ENCODE measurements at places on chromosomes 7 and 10. TPM values are rescaled to one million over a fixed set of nuclear protein-coding genes. Genes with fewer than 3 reads are reported as not detected.
A peak's percentile ranks its signal among the peaks of the same experiment; 100 is the strongest.

The SLC16A12 gene
- total RNA-seq: 0.31 TPM

DNA sequence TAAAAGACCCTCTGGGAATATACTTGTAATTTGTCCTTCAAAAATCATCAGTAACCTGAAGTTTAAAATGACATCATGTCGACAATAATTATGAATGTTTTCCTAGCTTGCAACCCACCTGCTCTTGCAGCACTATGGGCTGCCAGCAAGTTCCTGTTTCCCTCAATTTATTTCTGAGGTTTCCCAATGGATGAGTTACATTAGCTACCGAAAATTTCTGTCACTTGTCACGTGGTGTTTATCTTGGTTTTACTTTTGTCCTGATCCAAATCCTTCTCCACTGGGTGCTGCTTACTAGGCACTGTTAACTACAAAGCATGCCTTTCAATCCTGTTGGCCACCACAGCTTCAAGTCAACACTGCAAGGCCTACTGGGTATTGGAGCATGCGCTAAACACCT is 31.5 kb downstream of the GIMAP8 start:
- no peak for DNase-seq

The LFNG gene
- total RNA-seq: 58.6 TPM

DNA sequence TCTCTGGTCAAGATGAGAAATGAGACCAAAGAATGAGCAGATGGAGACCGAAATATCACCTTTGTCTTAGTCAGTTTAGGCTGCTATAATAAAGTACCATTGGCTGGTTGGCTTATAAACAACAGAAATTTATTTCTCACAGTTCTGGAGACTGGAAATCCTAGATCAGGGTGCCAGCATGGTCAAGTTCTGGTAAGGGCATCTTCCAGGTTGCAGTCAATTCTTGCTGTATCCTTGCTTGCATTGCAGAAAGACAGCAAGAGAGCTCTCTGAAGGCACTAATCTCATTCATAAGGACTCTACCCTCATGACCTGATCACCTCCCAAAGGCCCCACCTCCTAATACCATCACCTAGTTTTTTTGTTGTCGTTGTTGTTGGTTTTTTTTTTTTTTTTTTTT is 52.7 kb upstream of the MKLN1 start:
- no peak for DNase-seq

GRCh38 chr10:114337510-114338462 is 66.5 kb downstream of the AFAP1L2 start:
- peak; percentile 53 for DNase-seq

- DNase-seq: peak; percentile 2
These were observed 47.0 kb upstream of the TMEM140 start for GRCh38 chr7:135100856-135101255.

DNA sequence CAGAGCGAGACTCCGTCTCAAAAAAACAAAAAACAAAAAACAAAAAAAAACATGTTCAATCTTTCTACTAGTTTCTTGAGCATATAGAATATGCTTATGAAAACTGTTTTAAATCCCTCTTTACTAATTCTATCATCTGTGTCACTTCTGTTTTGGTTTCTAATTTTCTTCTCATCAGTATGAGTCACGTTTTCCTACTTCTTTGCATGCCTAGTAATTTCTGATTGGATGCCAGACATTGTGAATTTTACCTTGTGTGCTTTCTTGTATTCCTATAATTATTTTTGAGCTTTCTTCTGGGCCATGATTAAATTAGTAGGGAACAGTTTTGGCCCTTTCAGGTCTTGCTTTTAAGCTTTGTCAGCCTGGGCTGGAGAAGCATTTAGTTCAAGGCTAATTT is 9.9 kb downstream of the MICU1 start:
- no peak for DNase-seq

DNA sequence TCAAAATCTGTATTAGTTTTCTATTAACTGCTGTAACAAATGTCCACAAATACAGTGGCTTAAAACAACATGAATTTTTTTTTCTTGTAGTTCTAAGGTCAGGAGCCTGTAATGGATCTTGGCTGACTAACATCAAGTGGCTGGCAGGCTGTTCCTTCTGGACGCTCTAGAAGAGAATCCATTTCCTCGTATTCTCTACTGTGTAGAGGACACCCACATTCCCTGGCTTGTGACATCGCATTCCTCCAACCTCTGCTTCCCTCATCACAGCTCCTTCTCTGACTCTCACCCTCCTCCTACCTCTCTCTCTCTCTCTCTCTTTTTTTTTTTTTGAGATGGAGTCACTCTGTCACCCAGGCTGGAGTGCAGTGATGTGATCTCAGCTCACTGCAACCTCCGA is 4.8 kb upstream of the CALHM1 start:
- no peak for DNase-seq

DNA sequence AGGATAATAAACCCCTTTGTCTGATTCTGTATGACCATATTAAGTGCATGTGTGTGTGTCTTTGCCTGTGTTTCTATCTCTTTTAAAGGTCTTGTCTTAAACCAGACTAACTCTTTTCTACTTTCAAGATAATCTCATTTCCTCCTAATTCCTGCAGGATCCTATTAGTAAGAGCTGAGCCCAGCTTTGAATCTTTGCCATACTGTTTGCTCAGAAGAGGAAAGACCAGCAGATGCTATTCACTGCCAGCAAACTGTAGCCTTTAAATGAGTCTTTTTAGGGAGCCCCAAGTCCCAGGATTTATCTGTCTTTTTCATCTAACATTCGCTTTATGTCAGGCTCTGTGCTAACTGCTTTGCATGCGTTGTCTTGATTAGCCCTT is 2.9 kb downstream of the GPR158 start:
- DNase-seq: no peak

- peak; percentile 32 for DNase-seq
These were observed 1.2 kb downstream of the CCM2 start for GRCh38 chr7:45001138-45001694.

- DNase-seq: peak; percentile 49
These were observed 179.8 kb downstream of the NPSR1 start for GRCh38 chr7:34837801-34838201.

GRCh38 chr7:20122073-20122472 is 95.1 kb downstream of the MACC1 start:
- DNase-seq: no peak

The ANXA8L1 gene
- 0.59 TPM for total RNA-seq
